ENCODE measurements at places on chromosomes 2 and 18. TPM values are rescaled to one million over a fixed set of nuclear protein-coding genes. Genes with fewer than 3 reads are reported as not detected.

LYG2 gene
- total RNA-seq: not detected

DNA sequence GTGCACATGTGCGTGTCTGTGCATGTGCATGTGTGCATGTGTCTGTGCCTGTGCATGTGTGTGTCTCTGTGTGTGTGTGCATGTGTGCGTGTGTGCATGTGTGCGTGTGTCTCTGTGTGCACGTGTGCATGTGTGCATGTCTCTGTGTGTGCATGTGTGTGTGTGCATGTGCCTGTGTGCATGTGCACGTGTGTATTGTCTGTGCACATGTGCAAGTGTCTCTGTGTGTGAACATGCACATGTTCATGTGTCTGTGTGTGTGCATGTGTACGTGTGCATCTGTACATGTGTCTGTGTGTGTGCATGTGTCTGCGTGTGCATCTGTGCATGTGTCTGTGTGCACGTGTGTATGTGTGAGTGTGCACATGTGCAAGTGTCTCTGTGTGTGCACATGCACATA, 277.3 kb downstream of the GALR1 start:
- DNase-seq: no peak

DNA sequence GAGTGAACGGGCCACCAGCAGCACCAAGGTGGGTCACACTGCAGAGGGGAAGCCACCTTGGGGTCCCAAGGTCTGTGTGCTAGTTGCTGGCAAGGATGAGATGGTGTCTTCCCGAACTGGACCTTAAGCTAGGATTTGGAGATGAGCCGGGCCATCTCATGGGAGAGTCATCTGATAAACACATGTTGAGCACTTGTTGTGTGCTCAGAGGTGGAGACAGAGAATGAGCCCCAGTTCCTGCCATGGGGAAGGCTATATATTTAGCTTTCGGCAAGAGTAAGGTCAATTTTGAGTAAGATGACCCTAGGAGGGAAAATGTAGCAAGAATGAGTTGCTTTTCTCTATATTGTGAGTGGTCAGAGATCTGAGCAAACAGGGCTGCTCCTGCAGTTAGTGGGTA, 41.4 kb upstream of the RPL31 start:
- no peak for DNase-seq

LRP1B gene
- 0.47 TPM for total RNA-seq

- DNase-seq: peak; percentile 46
Observed at GRCh38 chr2:240672076-240672700, 10.5 kb downstream of the AQP12B start.

- DNase-seq: no peak
Observed at GRCh38 chr2:117686699-117687098, 127.8 kb upstream of the DDX18 start.

IL36RN gene
- not detected for total RNA-seq

DNA sequence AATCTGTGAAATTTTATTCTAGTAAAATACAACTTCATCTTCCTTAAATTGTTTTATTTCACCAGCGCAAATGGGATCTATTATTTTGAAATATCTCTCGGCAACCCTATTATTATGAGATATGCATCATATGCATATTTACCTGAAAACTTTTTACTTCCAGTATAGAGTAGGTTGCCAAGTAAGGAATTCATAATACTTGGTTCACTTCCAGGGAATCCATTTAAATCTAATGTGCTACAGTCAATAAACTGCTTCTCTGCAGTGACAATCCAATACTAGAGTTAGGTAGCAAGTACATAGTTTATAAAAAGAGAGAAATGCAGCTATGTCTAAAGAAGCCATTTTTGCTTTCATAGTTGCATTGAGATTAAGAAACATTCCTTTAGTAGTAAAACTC, 88.8 kb upstream of the FAM117B start:
- no peak for DNase-seq

DPYSL5 gene
- total RNA-seq: not detected

IHH gene
- total RNA-seq: not detected

ABCA12 gene
- not detected for total RNA-seq

GRCh38 chr2:112491946-112492345, 10.0 kb downstream of the TTL start:
- DNase-seq: no peak

DNA sequence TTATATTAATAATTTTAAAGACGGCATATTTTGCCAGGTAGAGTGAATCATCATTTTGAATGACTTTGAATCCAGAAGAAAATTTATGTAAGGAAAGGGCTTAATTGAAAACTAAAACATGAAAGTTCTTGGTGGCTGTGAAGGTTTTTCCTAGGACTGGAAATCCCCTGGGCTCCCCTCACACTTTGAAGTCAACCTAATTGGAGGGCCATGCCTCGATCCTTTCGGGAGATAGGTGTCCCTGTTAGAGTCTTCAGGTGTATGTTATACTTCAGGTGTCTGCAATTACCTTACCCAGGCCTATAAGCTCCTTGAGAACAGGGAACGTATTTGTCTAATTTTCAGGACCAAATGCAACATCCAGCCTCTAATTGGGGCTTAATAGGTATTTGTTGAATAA, 73.0 kb downstream of the ARL4C start:
- no peak for DNase-seq

FBXO48 gene
- 0.33 TPM for total RNA-seq

VRK2 gene
- 15.4 TPM for total RNA-seq

DSC1 gene
- 54.0 TPM for total RNA-seq

ZSWIM2 gene
- total RNA-seq: not detected

- DNase-seq: no peak
Observed at GRCh38 chr2:149068225-149068995, 29.9 kb downstream of the LYPD6B start.

All from right atrium auricular region (tissue), 2 donors.